Activated CD4-positive, alpha-beta T cell treated with anti-CD3 and anti-CD28 coated beads, Interleukin-2, amount 10 ng/mL, durations not matched to agents 24 days and 14 days (primary cell): ENCODE measurements at places on chromosomes 13 and 19. TPM values are rescaled to one million over a fixed set of nuclear protein-coding genes. Genes with fewer than 3 reads are reported as not detected.

SOHLH2 gene
- total RNA-seq, result not detected in 2 replicates

ZNF772 gene
- 2.5 and 2.8 TPM in 2 replicates for total RNA-seq

DNA sequence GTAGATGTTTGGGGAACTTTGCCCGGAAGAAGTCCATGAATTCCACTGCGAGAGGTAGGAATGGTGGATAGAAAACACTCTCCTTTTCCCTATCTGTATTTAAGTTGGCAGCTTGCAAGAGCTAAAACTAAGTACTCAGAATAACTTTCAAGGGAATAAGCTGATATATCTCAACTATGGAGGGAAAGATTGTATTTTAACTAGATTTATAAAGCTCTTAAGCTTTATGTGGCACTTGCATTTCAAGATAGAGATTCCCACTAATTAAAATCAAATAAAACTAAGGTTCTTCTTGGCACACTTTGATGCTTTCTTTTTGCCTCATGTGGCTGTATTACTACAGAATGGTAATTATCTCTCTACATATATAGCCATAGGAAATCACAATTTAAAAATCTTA, 149.7 kb upstream of the STARD13 start:
- H3K36me3 ChIP-seq, result no peaks in the 10 kb centered on the region
- H3K4me3 ChIP-seq, result no peak overlapping the region
- no peak overlapping the region for H3K27ac ChIP-seq
- DNase-seq, result no peak
- H3K27me3 ChIP-seq, result peaks cover 7% of the 10 kb centered on the region

DNA sequence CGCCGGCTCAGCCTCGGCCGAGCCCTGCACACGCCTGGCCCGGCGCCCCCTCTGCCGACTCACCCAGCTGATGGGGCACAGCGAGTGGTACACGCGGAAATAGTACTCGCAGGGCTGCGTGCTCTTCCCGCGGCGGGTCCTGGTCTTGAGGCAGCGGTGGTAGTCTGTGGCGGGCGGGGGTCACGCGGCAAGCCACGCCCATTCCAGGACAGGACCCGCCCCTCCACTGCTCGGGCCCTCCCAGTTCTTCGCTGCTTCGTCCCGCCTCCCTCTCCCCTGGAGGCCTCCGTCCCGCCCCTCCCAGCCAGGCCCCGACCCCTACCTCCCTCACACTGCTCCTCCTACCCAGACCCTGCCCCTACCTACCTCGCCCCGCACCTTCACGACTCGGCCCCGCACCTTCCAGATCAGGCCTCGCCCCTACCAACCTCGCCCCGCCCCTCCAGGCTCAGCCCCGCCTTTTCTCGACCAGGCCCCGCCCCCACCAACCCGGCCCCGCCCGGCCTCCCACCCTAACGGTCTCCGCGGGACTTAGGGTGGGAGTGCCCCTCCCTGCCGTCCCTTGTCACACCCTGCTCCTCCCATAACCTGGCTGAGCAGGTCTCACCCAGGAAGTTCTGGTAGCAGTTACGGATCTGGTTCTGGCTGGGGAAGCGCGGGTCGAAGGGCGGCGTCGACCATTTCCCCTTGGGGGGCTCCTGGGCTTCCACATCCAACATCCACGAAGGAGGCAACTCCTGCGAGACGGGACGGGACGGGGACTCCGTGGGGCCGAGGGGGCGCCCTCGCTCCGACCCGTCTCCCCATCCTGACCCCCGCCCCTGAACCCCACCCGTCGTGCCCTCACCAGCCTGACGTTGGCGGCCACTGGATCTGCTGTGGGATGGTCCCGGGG, 469 bp downstream of the COX6B2 start:
- DNase-seq, result peak; percentile 89
- H3K4me3 ChIP-seq, result peak overlapping the region; percentile 83
- no peaks in the 10 kb centered on the region for H3K36me3 ChIP-seq
- no peak overlapping the region for H3K27ac ChIP-seq
- peaks cover 22% of the 10 kb centered on the region for H3K4me1 ChIP-seq
- H3K27me3 ChIP-seq, result peaks cover 49% of the 10 kb centered on the region

SERTAD3 gene
- 10.8 and 12.5 TPM in 2 replicates for total RNA-seq

GRCh38 chr13:46324976-46325375, 62.1 kb downstream of the RUBCNL start:
- no peak overlapping the region for H3K27ac ChIP-seq
- no peaks in the 10 kb centered on the region for H3K27me3 ChIP-seq
- no peak overlapping the region for H3K4me3 ChIP-seq

- no peak overlapping the region for H3K27ac ChIP-seq
- H3K36me3 ChIP-seq, result no peaks in the 10 kb centered on the region
- no peak overlapping the region for H3K4me3 ChIP-seq
- peaks cover 8% of the 10 kb centered on the region for H3K4me1 ChIP-seq
- no peak for DNase-seq
- no peaks in the 10 kb centered on the region for H3K27me3 ChIP-seq
These were observed 70.6 kb downstream of the ATP11A start for GRCh38 chr13:112760435-112760834.

SIGLEC5 gene
- total RNA-seq, result not detected in 2 replicates

EVI5L gene
- total RNA-seq, result 4.3 and 5.2 TPM in 2 replicates

ZNF497 gene
- total RNA-seq, result 0.79 and 1.1 TPM in 2 replicates

DNA sequence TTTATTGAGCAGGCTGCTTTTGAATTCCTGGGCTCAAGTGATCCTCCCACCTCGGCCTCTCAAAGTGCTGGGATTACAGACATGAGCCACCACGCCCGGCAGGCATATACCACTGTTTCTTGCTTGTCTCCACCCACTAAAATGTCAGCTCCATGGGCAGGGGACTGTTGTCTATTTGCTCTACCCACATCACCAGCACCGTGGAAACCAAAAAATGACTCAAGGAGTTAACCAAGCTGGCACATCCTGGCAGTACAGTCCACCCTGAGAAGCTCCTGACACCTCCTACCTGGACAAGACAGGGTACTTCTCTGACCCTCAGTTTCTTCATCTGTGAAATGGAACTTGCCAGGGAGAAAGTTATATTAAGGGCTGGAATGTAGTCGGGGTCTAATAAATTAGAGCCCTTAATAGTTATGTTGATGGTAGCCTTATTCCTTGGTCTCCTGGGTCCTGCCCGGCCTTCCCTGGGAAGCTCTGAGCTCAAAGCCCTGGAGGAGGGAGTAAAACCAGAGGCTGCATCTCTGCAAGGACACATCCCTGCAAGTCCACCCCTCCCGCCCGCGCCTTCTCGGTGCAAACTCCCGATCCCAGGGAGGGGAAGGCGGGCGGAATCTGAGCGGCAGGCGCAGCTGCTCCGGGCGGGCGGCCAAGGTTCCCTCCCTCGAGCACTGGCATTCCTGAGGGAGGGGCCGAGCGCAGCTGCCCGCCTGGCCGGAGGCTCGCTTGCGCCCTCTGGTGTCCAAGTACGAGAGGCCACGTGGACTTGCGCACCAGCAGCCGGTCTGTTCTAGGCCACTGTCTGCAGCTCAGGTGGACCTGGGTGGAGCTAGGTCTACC, 14.1 kb downstream of the RDH8 start:
- no peaks in the 10 kb centered on the region for H3K36me3 ChIP-seq
- H3K4me3 ChIP-seq, result no peak overlapping the region
- peak; percentile 93 for DNase-seq
- H3K4me1 ChIP-seq, result peaks cover 3% of the 10 kb centered on the region
